HT-29 (cell line): ENCODE measurements at places on chromosomes 12 and 14. TPM values are rescaled to one million over a fixed set of nuclear protein-coding genes. Genes with fewer than 3 reads are reported as not detected.

- DNase-seq = no peak
Measured at GRCh38 chr12:113332688-113333417, 2.1 kb downstream of the SLC8B1 start.

PRMT5 gene
- total RNA-seq = 46.4 and 47.6 TPM in 2 replicates

CNTN1 gene
- total RNA-seq = not detected in 2 replicates

RPL10L gene
- not detected in 2 replicates for total RNA-seq
